Fibroblast of skin of scalp (primary cell): ENCODE measurements at places on chromosomes 12 and 14.

DNA sequence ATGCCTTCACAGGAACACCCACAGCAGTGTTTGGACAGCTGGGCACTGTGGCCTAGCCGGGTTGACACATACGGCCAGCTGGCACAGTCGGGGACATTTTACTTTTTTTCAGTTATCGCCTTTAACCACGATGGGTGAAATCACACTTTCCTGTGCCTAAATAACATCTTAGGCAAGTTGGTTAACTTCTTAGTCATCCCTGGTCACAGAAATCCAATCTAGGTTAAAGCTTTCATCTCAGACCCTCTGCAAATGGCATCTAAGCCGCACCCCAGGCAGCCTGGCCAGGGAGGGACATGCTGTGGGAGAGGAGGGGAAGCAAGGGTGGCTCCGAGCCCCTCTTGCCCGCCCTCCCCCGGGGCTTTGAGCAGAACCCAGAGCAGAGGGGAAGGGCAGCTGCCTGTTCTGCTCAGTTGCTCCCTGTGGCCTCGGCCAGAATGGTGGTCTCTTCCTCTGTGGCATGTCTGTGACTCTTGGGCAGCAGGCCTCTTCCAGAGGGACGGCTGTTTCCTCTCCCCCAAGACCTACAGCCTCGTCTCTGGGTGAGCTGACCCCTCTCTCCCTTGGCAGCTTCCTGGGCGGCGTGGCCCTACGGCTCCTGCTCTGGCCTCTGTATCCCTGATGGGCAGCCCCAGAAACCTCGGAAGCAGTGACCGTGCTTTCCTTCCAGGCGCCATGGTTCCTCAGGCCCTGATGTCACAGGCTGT is 85.4 kb upstream of the DYNC1H1 start:
- no peak for DNase-seq

DNA sequence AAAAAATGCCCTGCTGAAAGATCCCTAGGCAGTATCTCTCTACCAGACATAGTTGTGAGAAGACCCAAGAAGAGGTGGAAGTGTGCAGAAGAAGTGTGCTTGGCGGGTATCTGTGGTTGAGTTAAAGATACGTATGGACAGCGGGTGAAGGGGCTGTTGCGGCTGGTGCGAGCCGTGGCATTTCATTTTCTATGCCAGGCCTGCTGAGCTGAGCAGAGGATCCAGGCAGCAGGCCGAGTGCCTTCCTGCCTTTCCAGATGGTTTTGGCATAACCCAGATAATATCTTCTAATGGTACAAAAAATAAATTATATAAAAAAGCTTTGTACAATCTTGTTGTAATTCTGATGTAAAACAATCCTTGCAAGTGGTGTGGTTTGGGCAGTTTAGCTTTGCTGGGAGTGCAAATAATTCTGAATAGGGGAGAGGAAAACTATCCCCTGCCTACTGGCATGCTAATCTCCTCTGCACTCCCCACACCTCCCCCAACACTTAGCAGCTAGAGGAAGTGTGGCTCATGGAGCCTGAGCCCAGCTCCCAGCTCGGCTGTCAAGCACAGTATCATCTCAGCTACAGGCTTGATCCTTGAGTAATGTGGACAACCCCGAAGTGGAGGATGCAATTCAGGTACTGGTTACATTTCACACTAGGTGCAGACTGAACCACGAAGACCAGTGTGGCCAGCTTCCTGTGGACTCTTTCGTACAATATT is 168.9 kb downstream of the VRK1 start:
- no peak for DNase-seq

DNA sequence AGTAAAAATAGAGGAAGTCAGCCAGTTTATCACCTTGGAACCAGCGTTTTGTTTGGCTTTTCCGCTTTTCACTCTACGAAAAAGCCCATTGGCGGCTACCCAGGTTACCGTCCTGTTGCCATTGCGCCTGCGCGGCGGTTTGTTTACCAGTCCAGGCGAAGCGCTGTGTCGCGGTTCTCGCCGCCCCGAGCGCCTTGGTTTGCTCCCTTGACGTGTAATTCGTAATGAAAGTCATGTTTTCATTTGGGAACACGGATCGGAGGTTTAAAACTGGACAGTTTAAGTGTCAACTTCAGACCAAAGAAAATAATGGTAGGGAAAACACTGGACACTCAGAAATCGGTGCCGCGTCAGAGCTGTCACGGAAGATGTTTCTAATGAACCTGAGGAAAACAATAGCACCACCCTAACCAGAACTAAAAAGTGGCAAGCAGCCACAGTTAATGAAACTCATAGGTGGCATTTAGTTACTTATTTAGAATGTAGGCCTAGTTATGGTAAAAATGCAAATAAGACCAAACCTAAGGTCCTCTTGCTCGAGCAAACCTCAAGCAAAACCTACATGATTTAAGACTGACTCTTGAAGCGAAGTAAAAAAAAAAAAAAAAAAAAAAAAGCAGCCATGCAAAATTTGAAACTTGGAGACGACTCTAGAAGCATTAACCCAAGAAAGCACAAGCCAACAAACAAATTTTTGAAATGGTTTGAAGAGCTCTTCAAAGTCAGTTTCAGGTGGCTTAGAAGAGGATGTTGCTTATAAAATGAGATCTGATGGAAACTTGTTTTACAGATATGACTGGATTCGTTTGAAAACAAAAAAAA is 790 bp upstream of the GPR19 start:
- peak; percentile 85 for DNase-seq

GRCh38 chr14:44937547-44937946 is 24.2 kb downstream of the KLHL28 start:
- no peak for DNase-seq

GRCh38 chr12:111954969-111955368 is 58.0 kb downstream of the TMEM116 start:
- no peak for DNase-seq

GRCh38 chr12:124835656-124836410 is 27.8 kb downstream of the SCARB1 start:
- DNase-seq: no peak

- no peak for DNase-seq
These were observed 22.8 kb downstream of the GALNT4 start for GRCh38 chr12:89501793-89502192.
